Cortex of kidney (tissue), 1 donor: ENCODE measurements at places on chromosomes 11 and 22.

GRCh38 chr11:46293641-46294103, 16.2 kb downstream of the CREB3L1 start:
- no peak for DNase-seq

DNA sequence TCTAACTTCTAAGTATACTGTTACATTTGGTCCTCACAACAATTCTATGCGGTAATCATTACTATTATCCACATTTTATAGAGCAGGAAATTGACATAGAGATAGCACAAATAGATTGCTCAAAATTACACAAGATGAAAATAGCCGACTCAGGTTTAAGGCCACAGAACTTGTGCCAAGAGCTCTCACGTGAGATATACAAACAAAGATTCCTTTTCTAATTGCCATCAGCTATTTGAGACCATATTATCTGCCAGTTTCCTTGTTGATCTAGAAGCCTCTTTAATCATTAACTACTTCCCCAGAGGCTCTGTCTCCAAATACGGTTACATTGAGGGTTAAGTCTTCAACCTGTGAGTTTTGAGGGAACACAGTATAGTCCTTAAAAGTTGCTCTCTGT, 61.0 kb upstream of the GLYATL1B start:
- no peak for DNase-seq

DNA sequence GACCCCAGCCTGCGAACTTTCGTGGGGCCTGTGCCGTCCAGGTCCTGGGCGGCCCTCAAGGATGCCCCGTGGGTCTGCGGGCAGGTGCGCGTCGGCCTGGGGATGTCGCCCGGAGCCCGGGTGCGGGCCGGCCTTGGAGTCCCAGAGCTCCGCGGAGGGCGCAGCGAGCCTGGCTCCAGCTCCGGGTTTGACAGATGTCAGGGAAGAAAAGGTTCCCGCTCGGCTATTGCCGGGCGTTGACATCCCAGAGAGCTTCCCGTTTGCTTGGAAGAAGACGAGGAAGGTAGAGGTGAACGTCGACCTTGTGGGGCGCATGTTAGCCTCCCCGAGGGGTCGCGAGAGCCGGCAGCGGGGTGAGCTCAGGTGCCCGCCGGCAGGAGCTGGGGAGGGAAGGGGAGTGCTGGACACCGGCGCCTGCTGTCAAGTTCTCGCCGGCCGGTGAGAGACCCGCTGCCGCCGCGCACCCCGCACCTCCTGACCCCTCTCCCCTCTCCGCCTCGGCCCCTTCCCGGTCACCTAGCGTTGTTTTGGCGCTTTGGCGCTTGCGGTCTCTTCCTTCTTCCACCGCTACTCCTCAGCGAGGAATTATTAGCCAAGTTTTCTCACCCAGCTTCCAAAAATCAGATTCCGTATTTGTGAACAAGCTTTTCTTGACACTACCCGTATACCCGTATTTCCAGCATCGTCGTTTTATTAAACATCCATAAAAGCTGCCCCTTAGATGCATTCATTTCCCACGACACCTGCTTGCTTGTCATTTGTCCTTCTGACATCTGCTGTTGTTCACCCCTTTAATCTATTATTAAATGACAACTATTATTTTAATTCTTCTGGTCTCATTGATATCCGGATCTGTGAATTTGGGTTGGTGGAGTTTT, 1.3 kb downstream of the BMAL1 start:
- DNase-seq = no peak

- DNase-seq = no peak
Observed at GRCh38 chr11:17740649-17741235, 6.2 kb downstream of the KCNC1 start.

GRCh38 chr22:39820256-39820655, 73.3 kb downstream of the ENTHD1 start:
- DNase-seq = no peak

DNA sequence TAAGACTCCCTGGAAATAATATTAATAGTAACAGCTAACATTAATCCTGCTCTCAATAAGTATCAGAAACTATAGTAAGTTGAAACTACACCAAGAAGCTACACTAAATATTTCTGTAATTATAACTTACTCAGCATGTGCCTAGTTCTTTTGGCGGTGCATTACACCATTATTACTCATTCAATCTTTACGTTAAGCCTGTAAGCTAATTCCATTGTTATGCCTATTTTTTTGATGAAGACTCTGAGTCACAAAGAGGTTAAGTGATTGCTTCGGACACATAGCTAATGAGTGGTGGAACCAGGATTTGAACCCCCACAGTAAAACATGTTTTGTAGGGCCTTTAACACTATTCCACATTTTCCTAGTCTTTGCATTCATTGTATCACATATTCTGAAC, 111.6 kb downstream of the RASSF10 start:
- no peak for DNase-seq

DNA sequence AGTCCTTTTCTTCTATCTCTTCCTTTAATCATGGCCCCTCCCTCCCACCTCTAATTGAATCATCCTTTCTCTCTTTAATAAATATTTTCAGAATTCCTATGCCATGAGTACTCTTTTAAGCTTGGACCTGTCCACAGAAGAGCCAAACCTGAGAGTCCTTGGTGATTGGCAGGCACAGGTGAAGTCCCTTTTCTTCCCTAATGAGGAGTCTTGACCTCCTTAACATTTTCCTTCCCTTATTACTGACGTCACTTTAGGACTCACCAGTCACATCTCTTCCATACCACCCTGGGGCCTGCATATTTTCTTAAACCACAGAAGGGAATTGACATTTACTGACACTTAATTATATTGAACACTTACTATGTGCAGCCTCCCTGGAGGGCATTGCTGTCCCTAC, 41.0 kb upstream of the RASSF10 start:
- no peak for DNase-seq

DNA sequence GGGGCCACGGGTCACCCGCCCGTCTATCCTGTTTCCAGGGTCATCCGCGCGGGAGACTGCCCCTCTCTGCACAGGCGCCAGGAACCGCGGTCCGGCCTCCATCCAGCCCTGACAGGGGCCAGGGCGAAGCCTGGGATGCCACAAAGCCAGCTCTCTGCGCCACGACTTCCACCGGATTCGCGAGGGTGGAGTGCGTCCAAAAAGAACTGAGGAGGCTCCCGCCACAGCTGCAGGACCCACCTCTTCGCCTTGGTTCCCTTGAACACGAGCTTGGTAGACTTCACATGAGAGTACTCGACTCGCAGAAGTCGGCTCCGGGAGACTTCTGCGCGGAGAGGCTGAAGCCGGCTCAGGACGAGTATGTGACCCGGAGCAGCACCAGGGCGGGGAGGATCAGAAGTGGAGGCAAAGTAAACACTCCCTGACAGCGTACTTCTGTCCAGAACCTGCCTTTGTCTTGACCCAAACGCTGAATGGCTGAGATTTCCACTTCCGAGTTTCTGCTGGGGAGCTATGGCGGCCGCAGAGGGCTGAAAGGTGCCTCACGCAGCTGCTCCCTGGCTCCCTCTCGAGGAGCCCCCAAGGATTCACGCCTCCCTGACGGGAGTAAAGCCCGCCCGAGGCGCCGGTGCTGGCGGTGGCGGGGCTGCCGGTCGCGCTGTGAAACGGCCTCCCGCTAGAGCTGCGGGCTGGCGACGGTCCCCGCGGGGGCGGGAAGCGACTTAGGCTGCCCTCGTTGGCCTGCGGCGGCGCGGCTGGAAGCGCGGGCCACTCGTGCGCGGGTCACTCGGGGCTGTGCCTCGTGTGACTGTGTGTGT, 4566.7 kb upstream of the OR11H1 start:
- no peak for DNase-seq
